ENCODE measurements at places on chromosomes 1 and 21. TPM values are rescaled to one million over a fixed set of nuclear protein-coding genes. Genes with fewer than 3 reads are reported as not detected.

DNA sequence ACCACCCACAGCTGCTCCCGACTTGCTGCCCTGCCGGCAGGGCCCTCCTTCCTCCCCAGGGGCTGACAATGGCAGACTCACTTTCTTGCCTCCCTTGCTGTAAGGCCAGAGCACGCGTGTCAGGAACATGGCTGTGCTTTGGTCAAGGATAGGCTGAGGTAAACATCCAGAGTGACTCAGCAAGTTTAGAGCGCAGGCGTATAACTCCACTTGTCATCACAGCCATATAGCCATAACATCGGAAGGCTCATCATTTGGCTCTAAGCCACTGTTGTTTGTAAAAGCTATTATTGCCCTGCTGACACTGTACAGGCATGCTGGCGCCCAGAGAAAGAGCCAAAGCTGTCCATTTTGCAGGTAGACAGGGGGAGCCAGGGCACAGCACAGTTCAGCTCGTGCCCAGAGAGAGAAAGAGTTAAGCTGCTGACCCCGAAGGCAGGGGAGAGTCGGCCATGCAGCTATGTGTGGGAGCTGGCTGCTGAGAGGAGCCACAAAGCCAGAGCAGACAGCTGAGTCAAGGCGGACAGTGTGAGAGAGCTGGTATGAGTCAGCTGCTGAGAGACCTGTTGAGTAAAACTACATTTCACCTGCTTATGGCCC is 60.6 kb downstream of the GNG4 start:
- H3K4me1 ChIP-seq = peaks cover 9% of the 10 kb centered on the region
- no peak for DNase-seq
- H3K4me3 ChIP-seq = no peak overlapping the region
- H3K27me3 ChIP-seq = peaks cover 18% of the 10 kb centered on the region
- H3K36me3 ChIP-seq = peaks cover 5% of the 10 kb centered on the region

DNA sequence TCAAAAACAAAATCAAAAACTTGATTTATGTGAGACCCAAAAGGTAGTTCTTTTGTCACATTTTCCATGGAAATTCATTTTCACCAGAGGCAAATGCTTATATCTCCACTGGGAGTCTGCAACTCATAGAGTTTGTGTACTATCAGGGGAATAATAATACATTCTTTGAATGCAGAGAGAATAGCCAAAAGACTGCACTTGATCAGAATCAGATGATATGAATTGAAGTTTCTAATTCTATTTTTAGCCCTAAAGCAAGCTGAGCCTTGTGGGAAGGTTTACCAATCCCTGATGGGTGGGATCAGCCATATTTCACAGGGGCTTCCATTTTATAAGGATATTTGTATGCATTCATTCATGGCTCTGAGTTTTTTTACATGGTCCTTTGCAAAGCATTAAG is 49.6 kb downstream of the TSEN15 start:
- no peak overlapping the region for H3K4me3 ChIP-seq
- no peaks in the 10 kb centered on the region for H3K4me1 ChIP-seq
- no peak for DNase-seq
- no peaks in the 10 kb centered on the region for H3K27me3 ChIP-seq
- H3K36me3 ChIP-seq = peaks cover 33% of the 10 kb centered on the region
- H3K27ac ChIP-seq = no peak overlapping the region

- H3K4me1 ChIP-seq = no peaks in the 10 kb centered on the region
- peaks cover 3% of the 10 kb centered on the region for H3K27me3 ChIP-seq
- H3K27ac ChIP-seq = no peak overlapping the region
- H3K36me3 ChIP-seq = no peaks in the 10 kb centered on the region
- DNase-seq = no peak
- H3K4me3 ChIP-seq = no peak overlapping the region
These were observed 1.3 kb upstream of the CD5L start for GRCh38 chr1:157842939-157843338.

GRCh38 chr1:15510611-15511405 is 13.2 kb downstream of the CASP9 start:
- H3K4me3 ChIP-seq = no peak overlapping the region
- peaks cover 10% of the 10 kb centered on the region for H3K36me3 ChIP-seq
- no peaks in the 10 kb centered on the region for H3K27me3 ChIP-seq
- no peak overlapping the region for H3K27ac ChIP-seq
- DNase-seq = no peak

DNA sequence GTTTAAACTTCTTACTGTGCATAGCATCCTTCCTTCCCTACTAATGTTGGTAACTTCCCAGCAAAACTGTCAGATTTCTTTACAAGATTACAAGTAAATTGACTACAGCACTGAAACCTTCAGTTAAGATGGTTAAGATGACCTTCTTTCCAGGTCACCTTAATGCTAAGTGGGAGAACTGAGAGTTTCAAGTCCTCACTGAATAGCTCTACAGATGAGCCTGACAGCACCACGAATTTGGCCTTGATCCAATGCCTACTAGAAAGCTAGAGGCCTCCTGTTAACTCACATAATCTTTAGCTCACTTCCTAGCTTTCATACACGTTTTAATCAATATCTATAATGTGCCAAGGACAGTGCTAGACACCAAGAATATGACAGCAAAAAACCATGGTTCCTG is 276.0 kb upstream of the PLD5 start:
- no peak for DNase-seq
- no peaks in the 10 kb centered on the region for H3K4me1 ChIP-seq
- no peak overlapping the region for H3K4me3 ChIP-seq
- H3K27me3 ChIP-seq = no peaks in the 10 kb centered on the region
- no peak overlapping the region for H3K27ac ChIP-seq

- H3K36me3 ChIP-seq = no peaks in the 10 kb centered on the region
- no peak overlapping the region for H3K27ac ChIP-seq
- H3K27me3 ChIP-seq = no peaks in the 10 kb centered on the region
- H3K4me3 ChIP-seq = no peak overlapping the region
These were observed 52.2 kb downstream of the SDC3 start for GRCh38 chr1:30856260-30856790.

DNA sequence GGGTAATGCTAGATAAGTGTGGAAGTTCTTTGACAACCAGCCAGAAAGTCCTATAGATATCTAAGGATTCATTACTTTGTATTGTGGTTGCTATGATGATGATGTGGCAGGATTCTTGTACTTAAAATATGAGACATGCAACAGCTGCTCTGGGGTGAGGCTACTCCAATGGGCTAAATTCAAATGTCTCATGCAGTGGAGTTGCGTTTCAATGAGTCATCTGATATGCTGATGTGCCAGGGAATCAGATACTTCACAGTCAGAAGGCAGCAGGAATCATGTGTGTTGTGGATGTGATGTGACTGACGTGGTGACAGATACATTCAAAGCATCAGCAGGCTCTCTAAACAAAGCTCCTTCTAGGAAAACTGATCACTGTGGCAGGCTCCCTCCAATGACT is 66.5 kb downstream of the TSEN15 start:
- H3K27me3 ChIP-seq = no peaks in the 10 kb centered on the region
- H3K4me3 ChIP-seq = no peak overlapping the region
- H3K27ac ChIP-seq = no peak overlapping the region
- DNase-seq = no peak

- no peak overlapping the region for H3K4me3 ChIP-seq
- peaks cover 46% of the 10 kb centered on the region for H3K27me3 ChIP-seq
- H3K4me1 ChIP-seq = peaks cover 13% of the 10 kb centered on the region
- H3K27ac ChIP-seq = no peak overlapping the region
These were observed 103.7 kb downstream of the SLC16A1 start for GRCh38 chr1:112852276-112852675.

DNA sequence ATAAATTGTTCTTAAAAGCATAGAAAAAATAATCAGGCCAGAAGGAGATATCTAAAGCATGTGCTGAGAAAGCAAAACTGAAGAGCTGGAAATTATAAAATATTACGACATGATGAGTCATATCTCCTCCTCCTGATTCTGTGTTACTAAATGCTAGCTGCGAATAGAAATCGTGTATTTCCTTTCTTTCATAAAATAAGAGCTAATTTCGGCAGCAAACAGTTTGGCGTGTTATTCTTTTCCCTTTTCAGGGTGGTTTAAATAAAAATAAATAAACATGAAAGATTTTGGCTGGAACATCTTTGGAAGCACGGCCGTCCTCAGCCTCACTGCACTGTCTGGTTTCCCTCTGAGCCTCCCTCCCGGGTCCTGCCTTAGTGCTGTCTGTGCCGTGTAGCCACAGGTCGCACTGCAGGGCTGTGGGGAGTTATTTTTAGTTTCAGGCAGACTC is 56.0 kb downstream of the ADARB1 start:
- no peak overlapping the region for H3K4me3 ChIP-seq
- H3K36me3 ChIP-seq = no peaks in the 10 kb centered on the region
- no peak overlapping the region for H3K27ac ChIP-seq
- no peak for DNase-seq

DNA sequence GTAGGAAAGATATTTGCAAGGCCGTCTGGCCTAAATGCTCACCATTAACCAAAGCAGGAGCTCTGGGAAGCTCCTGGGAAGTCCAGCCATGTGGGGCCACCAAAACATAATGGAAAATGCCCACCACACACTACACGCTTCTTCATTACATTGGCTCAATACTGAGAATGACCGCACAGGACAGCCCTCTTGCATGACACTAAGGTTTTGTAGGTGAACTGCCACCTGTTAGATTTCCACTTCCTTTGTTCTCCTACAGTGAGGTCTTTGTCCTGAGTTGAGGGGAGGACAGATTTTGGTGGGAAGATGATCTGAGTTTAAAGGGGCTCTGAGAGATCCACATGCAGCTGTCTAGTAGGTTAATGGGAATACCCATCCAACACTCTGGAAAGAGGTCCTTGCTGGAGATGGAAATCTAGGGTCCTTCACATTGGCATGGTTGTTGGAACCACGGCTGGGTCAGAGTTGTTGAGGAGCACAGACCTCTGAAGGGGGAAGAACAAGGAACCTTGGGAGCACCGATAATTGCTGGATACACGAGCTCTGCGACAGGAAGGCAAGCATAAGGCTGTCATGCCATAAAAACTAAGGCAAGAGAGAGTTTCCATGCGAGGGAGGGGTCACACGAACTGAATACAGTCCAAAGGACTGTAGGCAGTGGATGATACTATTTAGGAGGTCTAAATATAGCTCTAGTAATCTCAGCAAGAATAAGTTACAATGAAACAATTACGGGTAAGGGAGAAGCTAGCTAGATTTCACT is 105.5 kb upstream of the IRF2BP2 start:
- H3K4me3 ChIP-seq = no peak overlapping the region
- no peak for DNase-seq
- no peaks in the 10 kb centered on the region for H3K36me3 ChIP-seq
- H3K27me3 ChIP-seq = no peaks in the 10 kb centered on the region
- no peaks in the 10 kb centered on the region for H3K4me1 ChIP-seq

DNA sequence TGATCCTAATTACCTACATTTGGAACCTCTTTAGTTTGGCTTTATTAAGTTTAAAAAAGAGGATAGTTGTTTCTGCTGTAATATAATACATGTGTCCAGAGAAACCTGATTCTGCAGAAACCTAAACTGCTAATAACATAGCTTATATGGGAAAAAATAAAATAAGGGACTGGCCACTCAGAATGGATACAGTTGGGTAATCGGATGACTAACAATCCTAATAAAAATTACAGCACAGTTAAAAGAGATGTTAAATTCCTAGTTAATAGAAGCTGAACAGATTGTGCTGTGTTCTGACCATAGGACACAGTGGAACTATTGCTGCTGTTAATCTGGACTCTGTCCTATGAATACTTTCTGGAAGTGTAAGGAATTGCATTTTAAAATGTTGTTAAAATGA is 16.0 kb downstream of the ARV1 start:
- H3K4me3 ChIP-seq = no peak overlapping the region
- no peak for DNase-seq
- no peaks in the 10 kb centered on the region for H3K4me1 ChIP-seq
- no peaks in the 10 kb centered on the region for H3K27me3 ChIP-seq
- no peak overlapping the region for H3K27ac ChIP-seq

GRCh38 chr1:51574796-51575195 is 42.1 kb upstream of the OSBPL9 start:
- H3K4me1 ChIP-seq = peaks cover 32% of the 10 kb centered on the region
- no peaks in the 10 kb centered on the region for H3K36me3 ChIP-seq
- no peak overlapping the region for H3K27ac ChIP-seq
- DNase-seq = no peak
- H3K4me3 ChIP-seq = no peak overlapping the region
- H3K27me3 ChIP-seq = no peaks in the 10 kb centered on the region

DNA sequence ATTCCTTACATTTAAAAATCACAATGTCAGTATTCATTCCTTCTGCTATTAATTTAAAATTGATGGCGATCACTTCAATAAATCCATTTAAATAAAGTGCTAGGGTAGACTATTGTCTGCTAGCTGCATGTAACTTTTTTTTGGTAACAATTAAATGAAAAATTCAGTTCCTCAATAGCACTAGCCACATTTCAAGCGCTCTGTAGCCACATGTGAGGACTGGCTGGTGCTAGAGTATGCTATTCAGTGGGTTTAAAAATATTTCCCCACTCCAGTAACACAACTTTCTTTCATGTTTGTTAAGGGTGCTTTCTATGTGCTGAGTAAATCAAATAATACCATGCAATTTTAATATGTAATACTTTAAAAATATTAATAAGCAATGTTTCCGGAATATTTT is 108.2 kb downstream of the LTN1 start:
- peak overlapping the region; percentile 99 for H3K27ac ChIP-seq
- no peak for DNase-seq
- peaks cover 13% of the 10 kb centered on the region for H3K36me3 ChIP-seq
- peaks cover 14% of the 10 kb centered on the region for H3K4me1 ChIP-seq
- peaks cover 4% of the 10 kb centered on the region for H3K27me3 ChIP-seq

- no peak overlapping the region for H3K4me3 ChIP-seq
- H3K4me1 ChIP-seq = peaks cover 11% of the 10 kb centered on the region
- no peak overlapping the region for H3K27ac ChIP-seq
- H3K27me3 ChIP-seq = no peaks in the 10 kb centered on the region
These were observed 37.0 kb upstream of the ATP2B4 start for GRCh38 chr1:203589595-203589994.

The TBX19 gene
- total RNA-seq = 2.2 TPM

GRCh38 chr1:178629252-178630154 is 95.5 kb upstream of the RALGPS2 start:
- no peak overlapping the region for H3K27ac ChIP-seq
- no peaks in the 10 kb centered on the region for H3K4me1 ChIP-seq
- DNase-seq = no peak
- no peaks in the 10 kb centered on the region for H3K36me3 ChIP-seq

- no peaks in the 10 kb centered on the region for H3K4me1 ChIP-seq
- DNase-seq = no peak
- H3K4me3 ChIP-seq = no peak overlapping the region
These were observed 25.3 kb downstream of the BRINP3 start for GRCh38 chr1:190452272-190452848.

The MYOC gene
- total RNA-seq = not detected

The TFF2 gene
- not detected for total RNA-seq

- no peaks in the 10 kb centered on the region for H3K36me3 ChIP-seq
- no peaks in the 10 kb centered on the region for H3K27me3 ChIP-seq
- H3K4me1 ChIP-seq = no peaks in the 10 kb centered on the region
These were observed 61.5 kb upstream of the RGS2 start for GRCh38 chr1:192747301-192747700.

All from activated CD4-positive, alpha-beta memory T cell treated with anti-CD3 and anti-CD28 coated beads for 36 hours (primary cell).